ENCODE measurements at places on chromosomes 4 and X.
A peak's percentile ranks its signal among the peaks of the same experiment; 100 is the strongest.

GRCh38 chr4:67394879-67395278 is 150.4 kb downstream of the CENPC start:
- no peaks in the 10 kb centered on the region for H3K4me1 ChIP-seq
- H3K27me3 ChIP-seq: no peaks in the 10 kb centered on the region
- H3K4me3 ChIP-seq: no peak overlapping the region
- H3K27ac ChIP-seq: no peak overlapping the region
- H3K36me3 ChIP-seq: no peaks in the 10 kb centered on the region
- no peak for DNase-seq

DNA sequence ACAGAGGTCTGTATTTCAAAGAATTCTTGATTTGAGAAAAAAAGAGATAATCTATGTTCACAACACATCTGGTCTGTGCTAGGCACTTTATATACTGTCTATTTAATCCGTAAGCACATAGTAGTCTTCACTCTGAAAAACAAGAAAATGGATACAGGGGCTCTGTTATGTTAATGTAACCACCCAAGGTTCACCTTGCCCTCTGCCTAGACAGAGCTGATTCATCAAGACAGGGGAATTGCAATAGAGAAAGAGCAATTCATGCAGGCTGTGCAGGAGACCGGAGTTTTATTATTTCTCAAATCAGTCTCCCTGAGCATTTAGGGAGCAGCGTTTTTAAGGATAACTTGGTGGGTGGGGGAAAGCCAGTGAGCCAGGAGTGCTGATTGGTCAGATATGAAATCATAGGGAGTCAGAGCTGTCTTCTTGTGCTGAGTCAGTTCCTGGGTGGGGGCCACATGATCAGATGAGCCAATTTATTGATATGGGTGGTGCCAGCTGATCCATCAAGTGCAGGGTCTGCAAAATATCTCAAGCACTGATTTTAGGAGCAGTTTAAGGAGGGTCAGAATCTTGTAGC is 92.9 kb upstream of the TNIP3 start:
- no peaks in the 10 kb centered on the region for H3K27me3 ChIP-seq
- H3K27ac ChIP-seq: peak overlapping the region; percentile 68
- H3K36me3 ChIP-seq: no peaks in the 10 kb centered on the region
- no peak overlapping the region for H3K4me3 ChIP-seq
- DNase-seq: no peak
- peaks cover 33% of the 10 kb centered on the region for H3K4me1 ChIP-seq

- H3K27ac ChIP-seq: no peak overlapping the region
- no peak overlapping the region for H3K4me3 ChIP-seq
- DNase-seq: no peak
- no peaks in the 10 kb centered on the region for H3K27me3 ChIP-seq
These were observed 1449.6 kb downstream of the C4orf33 start for GRCh38 chr4:130545596-130545995.

DNA sequence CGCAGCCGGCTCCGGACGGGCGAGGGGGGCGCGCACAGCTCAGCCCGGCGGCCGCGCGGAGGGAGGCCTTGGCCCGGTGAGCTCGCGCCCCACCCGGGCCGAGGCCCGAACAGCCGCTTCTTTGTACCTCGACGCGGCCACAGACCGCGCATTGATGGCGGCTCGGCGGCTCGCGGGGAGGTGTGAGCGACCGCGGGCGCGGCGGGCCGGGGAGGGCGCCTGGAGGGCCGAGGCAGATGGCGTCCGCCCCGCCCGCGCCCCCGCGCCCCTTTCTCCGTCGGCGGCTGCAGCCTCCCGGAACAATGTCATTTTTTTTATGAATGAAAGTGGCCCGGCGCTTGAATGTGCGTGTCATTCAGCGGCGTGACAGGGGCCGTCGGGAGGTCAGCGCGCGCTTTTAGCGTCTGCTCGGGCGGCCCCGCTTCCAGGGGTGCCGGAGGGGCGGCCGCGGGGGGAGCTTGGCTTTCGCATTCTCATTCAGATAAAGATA is 1.8 kb downstream of the FGFR3 start:
- DNase-seq: no peak
- H3K27ac ChIP-seq: no peak overlapping the region
- H3K27me3 ChIP-seq: peaks cover 24% of the 10 kb centered on the region
- H3K4me1 ChIP-seq: peaks cover 15% of the 10 kb centered on the region
- H3K4me3 ChIP-seq: no peak overlapping the region

DNA sequence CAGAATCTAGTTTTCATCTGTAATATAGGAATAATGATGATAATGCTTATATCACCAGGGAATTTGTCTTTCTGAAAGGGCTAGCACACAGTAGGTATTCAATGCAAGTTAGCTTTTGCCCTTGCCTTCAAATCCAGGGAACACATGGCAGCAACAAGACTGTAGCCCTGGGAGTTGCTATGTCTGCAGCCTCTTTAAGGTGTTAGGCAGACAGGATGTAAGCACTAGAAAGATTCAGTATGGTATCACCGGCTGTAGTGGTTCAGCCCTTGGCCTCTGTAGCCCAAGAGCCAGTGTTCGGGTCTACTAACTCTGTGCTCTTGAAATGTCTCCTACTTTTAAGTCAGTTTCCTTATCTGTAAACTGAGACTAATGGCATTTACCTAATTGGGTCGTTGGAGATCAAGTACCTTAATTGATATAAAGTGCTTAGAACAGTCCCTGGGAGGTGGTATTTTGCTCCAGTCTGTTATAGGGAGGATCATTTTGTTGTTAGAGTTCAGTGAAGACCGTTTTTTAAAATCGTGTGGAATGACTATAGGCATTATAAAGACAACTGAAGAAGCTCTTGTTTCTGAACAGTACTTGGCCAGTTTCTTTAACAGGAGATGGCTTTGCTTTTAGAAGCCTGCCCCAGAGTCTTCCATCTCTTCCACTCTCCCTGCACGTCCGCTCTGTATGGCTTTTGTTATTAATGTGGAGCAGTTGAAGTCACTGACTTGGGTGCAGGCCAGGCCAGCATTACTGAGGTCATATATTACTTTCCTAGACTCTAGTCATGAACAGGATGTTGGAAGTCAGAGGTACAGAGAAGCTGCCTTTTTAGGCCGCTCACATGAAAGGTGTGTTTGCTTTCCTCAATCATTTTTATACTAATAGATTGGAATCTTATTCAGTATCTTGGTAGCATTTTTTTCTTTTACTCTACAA is 44.8 kb downstream of the GAB1 start:
- peaks cover 10% of the 10 kb centered on the region for H3K4me1 ChIP-seq
- no peaks in the 10 kb centered on the region for H3K27me3 ChIP-seq
- peak overlapping the region; percentile 17 for H3K27ac ChIP-seq
- H3K4me3 ChIP-seq: no peak overlapping the region
- no peaks in the 10 kb centered on the region for H3K36me3 ChIP-seq
- DNase-seq: no peak

DNA sequence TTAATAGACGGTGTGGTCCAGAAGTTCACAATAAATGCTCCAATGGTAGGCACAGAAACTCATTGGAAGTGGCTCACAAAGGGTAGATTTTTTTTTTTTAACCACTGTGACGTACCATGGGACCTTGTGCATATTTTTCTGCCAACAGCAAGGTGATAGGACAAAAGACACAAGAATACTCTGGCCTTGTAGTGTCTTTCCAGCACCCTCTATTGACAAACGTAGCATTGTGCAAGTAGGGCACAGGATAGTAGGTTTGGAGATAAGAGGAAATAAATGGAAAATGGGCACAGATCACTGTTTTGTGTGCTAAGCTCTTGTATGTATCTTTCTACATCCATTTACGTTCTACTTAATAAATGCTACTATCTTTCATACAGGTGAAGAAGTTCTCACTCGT is 2054.9 kb downstream of the PCDH7 start:
- no peak for DNase-seq
- no peaks in the 10 kb centered on the region for H3K4me1 ChIP-seq
- H3K27ac ChIP-seq: no peak overlapping the region
- H3K36me3 ChIP-seq: no peaks in the 10 kb centered on the region

- no peaks in the 10 kb centered on the region for H3K27me3 ChIP-seq
- H3K4me1 ChIP-seq: no peaks in the 10 kb centered on the region
- no peak for DNase-seq
- no peak overlapping the region for H3K4me3 ChIP-seq
- H3K27ac ChIP-seq: no peak overlapping the region
These were observed 119.3 kb downstream of the RASGEF1B start for GRCh38 chr4:81352446-81352835.

DNA sequence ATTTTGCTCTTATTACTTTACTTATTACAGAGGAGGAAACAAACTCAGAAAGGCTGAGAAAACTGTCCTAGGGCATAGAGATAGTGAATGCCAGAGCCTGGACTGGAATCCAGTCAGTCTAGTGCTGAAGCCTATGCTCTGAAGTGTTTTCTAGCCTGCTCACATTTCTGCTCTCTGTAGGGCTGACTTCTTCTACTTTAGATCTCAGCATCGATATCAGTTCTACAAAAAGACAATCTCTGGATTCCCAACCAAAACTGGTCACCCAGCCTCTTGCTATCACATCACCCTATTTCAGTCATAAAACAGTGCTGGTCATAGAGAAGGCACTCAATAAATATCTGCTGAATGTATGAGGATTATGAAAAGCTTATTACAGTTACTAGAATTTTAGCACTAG is 87.2 kb downstream of the FAM13A start:
- no peaks in the 10 kb centered on the region for H3K27me3 ChIP-seq
- no peaks in the 10 kb centered on the region for H3K4me1 ChIP-seq
- DNase-seq: no peak
- no peaks in the 10 kb centered on the region for H3K36me3 ChIP-seq

- no peak overlapping the region for H3K4me3 ChIP-seq
- H3K27me3 ChIP-seq: no peaks in the 10 kb centered on the region
- H3K4me1 ChIP-seq: no peaks in the 10 kb centered on the region
- DNase-seq: no peak
These were observed 71.5 kb downstream of the SORBS2 start for GRCh38 chr4:185740471-185740873.

DNA sequence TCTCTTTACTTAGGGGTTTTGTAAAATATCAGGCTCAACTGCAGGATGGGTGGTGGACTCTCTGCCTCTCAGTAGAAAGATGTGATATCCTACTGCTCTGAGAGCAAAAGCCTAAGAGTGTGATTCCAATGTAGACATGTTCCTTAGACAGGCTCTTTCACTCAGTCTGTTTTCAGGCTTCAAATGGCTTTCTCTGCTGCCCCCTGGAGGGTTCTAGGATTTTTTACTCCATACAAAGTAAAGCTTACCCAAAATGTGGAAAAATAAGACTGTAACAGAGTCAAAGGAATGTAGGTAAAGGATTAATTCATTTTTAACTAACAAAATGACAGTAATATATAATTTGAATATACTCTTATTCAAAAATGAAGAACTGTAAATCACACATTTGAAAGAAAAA is 32.1 kb downstream of the ZGRF1 start:
- no peak for DNase-seq
- peaks cover 4% of the 10 kb centered on the region for H3K36me3 ChIP-seq
- no peak overlapping the region for H3K27ac ChIP-seq
- H3K4me1 ChIP-seq: no peaks in the 10 kb centered on the region

GRCh38 chr4:176971576-176972115 is 178.9 kb upstream of the VEGFC start:
- no peak for DNase-seq
- H3K36me3 ChIP-seq: no peaks in the 10 kb centered on the region
- no peak overlapping the region for H3K4me3 ChIP-seq
- no peaks in the 10 kb centered on the region for H3K4me1 ChIP-seq
- no peak overlapping the region for H3K27ac ChIP-seq
- no peaks in the 10 kb centered on the region for H3K27me3 ChIP-seq

- no peaks in the 10 kb centered on the region for H3K4me1 ChIP-seq
- no peaks in the 10 kb centered on the region for H3K36me3 ChIP-seq
- H3K4me3 ChIP-seq: no peak overlapping the region
- no peaks in the 10 kb centered on the region for H3K27me3 ChIP-seq
- DNase-seq: no peak
These were observed 83.3 kb upstream of the AMELX start for GRCh38 chrX:11209798-11210414.

DNA sequence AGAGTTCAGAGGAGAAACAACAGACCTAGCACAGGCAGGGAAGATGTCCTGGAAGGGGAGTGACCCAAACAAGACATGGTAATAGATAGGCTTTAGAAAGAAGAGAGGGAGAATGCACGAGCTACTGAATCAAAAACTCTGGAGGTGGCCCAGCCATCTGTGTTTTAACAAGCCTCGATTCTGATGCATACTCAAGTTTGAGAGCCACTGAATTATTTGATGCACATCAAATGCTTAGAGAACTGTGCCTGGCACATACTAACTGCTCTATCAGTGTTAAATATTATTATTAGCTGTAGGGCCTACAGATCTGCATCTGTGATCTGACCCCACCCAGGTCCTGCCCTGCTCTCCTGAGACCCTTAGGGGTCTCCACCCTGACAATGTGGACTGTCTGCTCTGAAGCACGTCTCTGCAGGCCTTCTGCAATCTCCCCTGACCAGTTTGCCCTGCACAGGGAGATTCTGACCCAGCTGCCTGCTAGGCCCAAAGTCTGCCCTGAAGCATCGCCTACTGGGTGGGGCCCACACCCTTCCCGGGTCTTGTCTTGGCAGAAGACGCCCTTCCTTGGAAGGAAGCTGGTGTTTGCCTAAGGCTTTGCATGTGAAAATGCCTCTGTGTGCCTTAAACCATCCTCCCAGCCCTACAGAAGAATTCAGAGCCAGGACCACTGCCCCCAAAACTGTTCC is 201.5 kb upstream of the KLF3 start:
- no peaks in the 10 kb centered on the region for H3K36me3 ChIP-seq
- H3K4me3 ChIP-seq: no peak overlapping the region
- peaks cover 5% of the 10 kb centered on the region for H3K4me1 ChIP-seq
- H3K27me3 ChIP-seq: no peaks in the 10 kb centered on the region
- no peak for DNase-seq

DNA sequence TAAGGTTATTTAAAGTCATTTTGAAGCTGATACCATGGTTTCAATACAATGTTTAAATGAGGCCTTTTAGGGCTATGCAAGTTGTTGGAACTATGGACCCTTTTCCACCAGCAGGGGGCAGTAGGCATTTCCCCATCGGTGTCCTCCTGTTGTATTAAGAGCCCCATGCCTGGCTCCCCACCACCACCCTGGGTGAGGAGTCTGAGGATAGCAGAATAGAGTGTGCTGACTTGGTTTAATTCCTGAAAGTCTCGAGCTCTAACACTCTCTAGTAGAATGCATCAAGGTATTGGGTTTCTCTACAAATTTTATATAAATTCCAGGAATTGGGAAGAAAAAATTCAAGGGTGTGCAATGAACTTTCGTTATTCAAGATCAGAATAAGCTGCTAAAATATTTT is 234.8 kb upstream of the JADE1 start:
- no peak overlapping the region for H3K4me3 ChIP-seq
- H3K27me3 ChIP-seq: no peaks in the 10 kb centered on the region
- H3K27ac ChIP-seq: no peak overlapping the region
- peak; percentile 76 for DNase-seq

DNA sequence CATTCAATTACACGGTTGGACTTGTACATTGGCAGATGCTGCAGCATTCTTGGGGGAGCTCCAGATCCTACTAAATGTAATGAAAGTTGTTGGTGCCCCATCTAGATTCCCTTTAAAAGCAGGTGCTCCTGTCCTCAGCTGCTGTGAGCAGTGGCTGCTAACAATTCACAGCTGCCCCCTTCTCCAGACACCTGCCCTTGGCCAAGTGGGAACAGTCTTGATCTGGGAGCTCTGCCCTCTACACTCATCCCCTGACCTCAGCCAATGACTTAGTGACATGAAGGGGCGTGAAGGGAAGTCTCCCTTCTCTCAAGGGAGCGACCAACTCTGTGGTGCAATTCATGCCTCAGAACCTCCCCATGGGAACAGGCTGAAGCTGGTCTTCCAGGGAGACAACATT is 125.7 kb downstream of the EIF4E start:
- H3K27me3 ChIP-seq: no peaks in the 10 kb centered on the region
- no peak overlapping the region for H3K4me3 ChIP-seq
- H3K4me1 ChIP-seq: no peaks in the 10 kb centered on the region
